ENCODE measurements at places on chromosomes 2 and 18. TPM values are rescaled to one million over a fixed set of nuclear protein-coding genes. Genes with fewer than 3 reads are reported as not detected.

The OR6B2 gene
- total RNA-seq = not detected

The ABCB6 gene
- total RNA-seq = 101 TPM

The CDKL4 gene
- 0.79 TPM for total RNA-seq

The CAB39 gene
- total RNA-seq = 50.9 TPM

The SNED1 gene
- 5.0 TPM for total RNA-seq

The REG1B gene
- total RNA-seq = not detected

The UGP2 gene
- total RNA-seq = 70.4 TPM

The EGR4 gene
- 1.9 TPM for total RNA-seq

The CROCC2 gene
- not detected for total RNA-seq

The POTEJ gene
- total RNA-seq = not detected

The GAREM1 gene
- 9.5 TPM for total RNA-seq

The DQX1 gene
- total RNA-seq = 0.71 TPM

Measured in A673 (cell line).